ENCODE measurements at places on chromosomes 3 and 15.

- DNase-seq = no peak
Measured at GRCh38 chr3:60364475-60364874, 886.8 kb downstream of the FHIT start.

GRCh38 chr15:96097661-96098060, 232.8 kb upstream of the NR2F2 start:
- DNase-seq = no peak

GRCh38 chr3:132405609-132406299, 11.5 kb upstream of the DNAJC13 start:
- DNase-seq = no peak

- DNase-seq = no peak
Measured at GRCh38 chr3:38840987-38841386, 25.0 kb upstream of the SCN10A start.

DNA sequence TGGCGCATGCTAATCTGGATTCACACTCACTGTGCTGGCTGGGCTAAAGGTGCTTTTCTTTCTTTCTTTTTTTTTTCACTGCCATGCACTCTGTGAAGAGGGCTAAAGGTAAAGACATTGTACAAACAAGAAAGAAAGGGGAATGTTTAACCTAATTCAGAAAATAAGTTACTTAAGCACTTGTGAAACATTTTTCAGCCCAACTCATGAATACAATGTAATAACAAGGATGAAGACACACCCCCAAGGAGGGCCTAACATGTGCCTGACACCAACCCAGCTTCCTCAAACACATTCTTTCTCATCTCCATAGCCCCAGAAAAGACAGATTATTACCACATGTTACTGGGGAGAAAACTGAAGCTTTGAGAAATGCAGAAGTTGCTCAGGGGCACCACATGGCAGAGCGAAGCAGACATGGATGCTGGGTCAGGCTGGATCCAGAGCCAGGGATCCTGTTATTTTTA, 5.7 kb downstream of the STIMATE start:
- DNase-seq = no peak

- no peak for DNase-seq
Measured at GRCh38 chr3:171358881-171359198, 101.4 kb downstream of the TNIK start.

Measured in activated T-cell treated with anti-CD3 and anti-CD28 coated beads, Interleukin-2, amount 50 U/mL, for 48 hours (primary cell).